ENCODE measurements at places on chromosomes 7 and 10.
A peak's percentile ranks its signal among the peaks of the same experiment; 100 is the strongest.

GRCh38 chr7:122544463-122544862 lies 154.5 kb downstream of the RNF133 start:
- no peak for DNase-seq

DNA sequence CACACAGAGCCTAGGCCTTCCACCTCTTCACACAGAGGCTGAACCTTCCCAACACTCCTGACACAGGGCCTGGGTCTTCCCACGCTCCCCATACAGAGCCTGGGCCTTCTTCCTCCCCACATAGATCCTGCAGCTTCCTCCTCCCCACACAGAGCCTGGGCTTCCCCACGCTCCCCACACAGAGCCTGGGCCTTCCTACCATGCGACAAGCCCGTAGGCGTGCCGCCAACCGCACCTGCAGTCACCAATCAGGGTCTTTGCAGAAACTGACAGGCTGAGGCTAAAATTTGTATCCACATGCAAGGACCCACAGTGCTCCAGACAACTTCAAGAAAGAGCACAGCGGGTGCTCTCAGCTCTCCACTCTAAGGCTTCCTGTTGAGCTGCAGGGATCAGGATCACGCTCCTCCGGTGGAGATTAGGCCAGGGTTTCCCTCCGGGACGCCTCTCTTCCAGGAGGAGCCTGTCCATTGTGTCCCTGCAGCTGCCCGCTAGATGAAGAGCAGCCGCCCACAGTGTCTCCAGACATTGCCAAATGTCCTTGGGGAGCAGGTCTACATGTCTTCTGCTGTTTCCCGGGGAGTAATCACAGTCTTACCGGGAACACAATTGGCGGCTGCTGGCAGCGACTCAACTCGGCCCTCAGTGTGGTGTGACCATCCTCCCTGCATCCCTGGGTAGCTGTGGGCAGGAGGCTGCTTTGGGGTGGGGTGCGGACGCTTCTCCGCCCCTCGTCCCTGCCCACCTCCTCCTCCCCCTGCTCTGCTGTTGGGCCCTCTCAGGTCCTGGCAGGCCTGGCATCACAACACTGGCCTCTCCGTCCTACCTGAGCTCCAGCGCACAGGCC lies 9.7 kb downstream of the CFAP46 start:
- DNase-seq = no peak

DNA sequence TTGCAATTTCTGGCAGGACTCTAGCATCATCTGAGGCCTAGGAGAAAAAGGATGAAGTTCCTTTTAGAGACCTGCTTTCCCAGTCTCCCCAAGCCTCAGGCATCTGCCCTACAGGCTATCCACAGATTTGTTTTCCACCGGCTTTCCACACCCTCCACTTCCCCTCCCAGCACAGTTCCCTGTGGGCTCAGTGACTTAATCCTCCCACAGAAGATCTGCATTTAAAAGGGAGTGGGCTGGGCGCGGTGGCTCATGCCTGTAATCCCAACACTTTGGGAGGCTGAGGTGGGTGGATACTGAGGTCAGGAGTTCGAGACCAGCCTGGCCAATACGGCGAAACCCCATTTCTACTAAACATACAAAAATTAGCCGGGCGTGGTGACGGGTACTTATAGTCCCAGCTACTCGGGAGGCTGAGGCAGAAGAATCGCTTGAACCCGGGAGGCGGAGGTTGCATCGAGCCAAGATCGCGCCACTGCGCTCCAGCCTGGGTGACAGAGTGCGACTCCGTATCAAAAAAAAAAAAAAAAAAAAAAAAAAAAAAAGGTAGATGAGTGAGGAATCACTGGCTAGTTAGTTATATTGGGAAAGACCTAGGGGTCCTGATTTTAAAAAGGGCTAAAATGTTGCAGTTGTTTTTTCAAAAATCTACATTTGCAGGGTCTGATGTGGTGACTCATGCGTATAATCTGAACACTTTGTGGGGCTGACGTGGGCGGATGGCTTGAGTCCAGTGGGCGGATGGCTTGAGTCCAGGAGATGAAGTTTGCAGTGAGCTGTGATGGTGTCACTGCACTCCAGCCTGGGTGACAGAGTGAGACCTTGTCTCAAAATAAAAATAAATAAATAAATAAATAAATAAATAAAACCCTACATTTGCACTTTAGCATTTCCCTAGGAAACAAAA lies 119.5 kb downstream of the BAMBI start:
- DNase-seq = no peak

DNA sequence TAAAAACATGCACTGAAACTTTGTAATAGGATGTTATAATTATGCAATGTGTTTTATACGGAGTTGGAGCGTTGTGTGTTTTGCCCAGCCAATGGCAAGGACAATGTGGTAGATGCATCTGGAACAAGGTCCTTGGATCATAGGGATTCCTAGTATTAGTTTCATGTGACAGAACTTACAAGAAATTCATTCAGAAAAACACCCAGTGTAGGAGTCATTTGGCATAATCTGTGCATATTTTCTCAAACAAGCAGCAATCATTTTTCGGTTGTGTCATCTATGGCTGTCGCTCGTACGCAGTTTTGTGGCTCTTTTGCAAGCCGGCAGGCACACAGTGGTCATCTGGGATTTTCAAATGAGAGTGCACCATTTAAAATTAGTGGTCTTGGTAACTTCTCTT lies 19.8 kb downstream of the CREB5 start:
- no peak for DNase-seq

DNA sequence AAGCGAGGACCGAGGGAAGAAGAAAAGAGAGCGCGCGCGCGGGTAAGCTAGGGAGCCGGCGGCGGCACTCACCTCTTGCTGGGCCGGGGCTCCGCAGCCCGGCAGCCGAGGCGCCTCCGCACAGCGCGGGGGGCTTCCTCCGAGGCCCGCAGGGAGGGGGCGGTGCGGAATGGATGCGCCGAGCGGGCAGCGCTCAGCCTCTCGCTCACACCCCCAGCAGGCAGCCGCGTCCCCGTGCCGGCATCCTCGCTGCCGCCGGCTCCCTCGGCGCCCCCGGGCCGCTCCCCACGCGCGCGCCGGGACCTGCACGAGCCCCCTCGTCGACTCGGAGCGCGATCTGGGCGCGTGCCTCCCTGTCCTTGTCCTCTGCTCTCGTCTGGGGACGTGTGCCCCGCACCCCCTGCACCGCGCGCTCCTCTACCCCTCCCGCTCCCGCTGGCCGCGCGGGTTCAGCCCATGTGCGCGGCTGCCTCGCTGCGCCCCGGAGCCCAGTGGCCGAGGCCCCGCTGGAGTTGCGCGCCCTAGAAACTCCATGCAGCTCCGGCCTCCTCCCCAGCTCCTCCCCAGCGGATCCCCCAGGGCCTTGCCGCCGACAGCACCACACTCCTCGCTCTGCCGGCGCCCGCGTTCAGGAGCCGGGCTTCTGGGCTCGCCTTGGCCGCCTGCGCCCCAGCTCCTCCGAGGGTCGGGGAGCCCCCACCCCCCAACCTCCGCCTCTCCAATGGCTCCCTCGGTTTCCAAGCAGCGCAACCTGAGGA lies 75.3 kb downstream of the CALN1 start:
- no peak for DNase-seq

- no peak for DNase-seq
These were observed 243.3 kb upstream of the CDC14C start for GRCh38 chr7:48681006-48681405.

GRCh38 chr10:92149261-92149660 lies 141.6 kb downstream of the CPEB3 start:
- DNase-seq = no peak

DNA sequence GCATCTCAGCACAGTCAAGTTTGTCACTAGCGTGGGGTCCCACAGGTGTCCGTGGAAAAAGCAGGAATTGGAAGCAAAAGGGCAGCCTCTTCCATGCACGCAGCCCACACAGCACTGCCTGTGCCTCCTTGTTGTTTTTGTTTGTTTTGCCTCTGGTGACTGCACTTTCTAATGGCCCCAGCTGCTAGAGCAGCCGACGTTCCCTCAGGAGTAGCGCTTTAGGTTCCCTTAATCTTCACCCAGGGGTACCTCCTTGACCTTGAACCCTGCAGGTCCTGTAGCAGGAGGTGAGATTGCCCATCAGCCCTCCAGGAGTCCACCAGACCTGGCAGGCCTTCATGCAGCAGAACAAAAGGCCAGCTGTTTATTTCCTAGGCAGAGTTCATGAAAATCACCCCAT lies 210.1 kb downstream of the CACNB2 start:
- DNase-seq = no peak

- DNase-seq = no peak
These were observed 25.4 kb downstream of the SH3PXD2A start for GRCh38 chr10:103829838-103830465.

GRCh38 chr10:122091722-122092121 lies 102.8 kb downstream of the TACC2 start:
- DNase-seq = no peak

- peak; percentile 17 for DNase-seq
These were observed 30.6 kb downstream of the SUFU start for GRCh38 chr10:102534333-102534732.

Measured in CD4-positive, alpha-beta T cell treated with Interleukin-1 beta for 1 hour (primary cell).